ENCODE measurements at places on chromosomes 7 and 10.

GRCh38 chr10:48903151-48903550 lies 36.5 kb downstream of the LRRC18 start:
- no peak for DNase-seq

GRCh38 chr7:138074121-138074520 lies 2.1 kb upstream of the AKR1D1 start:
- DNase-seq = no peak

GRCh38 chr10:5620966-5621365 lies 45.4 kb downstream of the ASB13 start:
- no peak for DNase-seq

DNA sequence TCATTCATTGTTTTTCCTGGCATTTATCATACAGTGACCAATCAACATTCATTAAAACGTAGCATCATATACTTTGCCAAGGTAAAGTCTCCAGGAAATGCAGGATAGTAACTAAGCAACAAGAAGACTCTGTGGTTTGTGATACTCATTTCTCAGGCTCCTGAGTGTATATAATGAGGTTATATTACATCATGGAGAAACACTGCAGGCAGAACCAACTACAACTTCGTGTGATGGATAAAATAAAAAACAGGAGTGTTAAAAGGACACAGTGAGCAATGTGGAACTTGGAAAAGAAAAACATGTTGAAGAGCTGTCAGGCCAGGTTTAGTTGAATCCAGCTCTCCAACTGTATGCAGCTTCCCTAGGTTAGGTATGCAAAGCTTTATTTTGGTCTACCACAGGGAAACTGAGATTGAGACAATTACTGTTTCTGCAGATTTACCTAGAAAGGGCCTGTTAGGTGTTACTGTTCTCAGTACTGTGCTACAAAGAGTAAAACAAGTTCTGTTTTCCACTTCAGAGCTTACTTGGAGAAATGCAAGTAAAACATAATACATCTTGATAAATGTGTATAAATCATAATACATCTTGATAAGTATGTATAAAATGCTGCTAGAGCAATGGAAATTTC lies 7.8 kb upstream of the CCNY start:
- DNase-seq = no peak

DNA sequence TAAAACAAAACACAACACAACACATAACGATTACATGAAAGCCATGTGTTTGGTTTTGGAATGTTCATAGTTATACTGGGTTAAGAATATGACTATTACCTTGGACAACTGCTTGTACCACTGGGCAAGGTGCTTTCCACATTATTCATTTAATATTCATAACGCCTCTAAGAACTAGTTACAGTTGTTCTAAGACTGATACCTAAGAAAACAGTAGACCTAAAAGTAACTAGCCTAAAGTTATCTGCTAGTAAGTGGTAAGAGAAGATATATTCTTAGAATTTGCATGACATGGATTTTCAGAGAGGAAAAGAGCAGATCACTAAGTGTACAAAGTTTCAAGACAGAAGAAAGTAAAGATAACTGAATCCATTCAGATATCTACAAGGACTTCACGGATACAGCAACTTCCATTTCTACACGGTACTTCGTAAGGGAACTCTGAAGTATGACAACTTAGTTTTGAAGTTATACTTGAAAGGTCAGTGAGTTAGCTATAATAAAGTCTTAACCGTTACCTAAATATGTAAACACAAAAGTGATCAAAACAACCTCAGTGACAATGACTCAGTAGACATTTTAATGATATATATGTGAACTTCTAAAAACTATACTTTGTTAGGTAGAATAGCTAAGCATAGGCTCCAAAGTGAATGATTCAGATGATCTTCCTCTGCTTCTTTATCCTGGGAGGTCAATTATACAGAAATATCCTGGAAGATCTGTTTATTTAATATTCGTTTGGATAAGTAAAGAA lies 65.1 kb downstream of the MINDY3 start:
- no peak for DNase-seq
